Suppressor macrophage treated with lipopolysaccharide for 1 hour (primary cell): ENCODE measurements at places on chromosomes 2 and 18.

GRCh38 chr2:228556717-228557116 lies 375.2 kb upstream of the SPHKAP start:
- no peak for DNase-seq

GRCh38 chr2:15260835-15261234 lies 300.3 kb downstream of the NBAS start:
- no peak for DNase-seq

DNA sequence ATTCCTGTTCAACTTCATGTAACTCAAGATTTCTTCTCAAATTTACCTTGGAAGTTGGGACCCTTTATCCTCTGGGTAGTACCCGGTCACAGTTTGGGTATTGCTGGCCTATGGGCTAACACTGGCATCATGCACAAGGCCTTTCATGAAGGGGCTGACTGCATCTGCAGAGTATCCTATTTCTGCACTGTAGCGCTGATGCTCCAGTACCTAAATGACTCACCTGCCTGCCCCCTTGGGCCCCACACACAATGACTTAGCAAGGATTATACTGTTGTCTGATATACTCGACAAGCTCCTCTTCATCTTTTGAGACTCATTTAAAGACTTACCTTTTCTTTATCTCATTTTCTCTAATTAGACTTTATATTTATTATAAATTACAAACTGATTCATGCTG lies 39.9 kb downstream of the DNAH6 start:
- no peak for DNase-seq

- DNase-seq, result no peak
These were observed 33.8 kb upstream of the COPS8 start for GRCh38 chr2:237051861-237052260.

- DNase-seq, result no peak
These were observed 273.1 kb upstream of the SLC8A1 start for GRCh38 chr2:40725040-40725439.

DNA sequence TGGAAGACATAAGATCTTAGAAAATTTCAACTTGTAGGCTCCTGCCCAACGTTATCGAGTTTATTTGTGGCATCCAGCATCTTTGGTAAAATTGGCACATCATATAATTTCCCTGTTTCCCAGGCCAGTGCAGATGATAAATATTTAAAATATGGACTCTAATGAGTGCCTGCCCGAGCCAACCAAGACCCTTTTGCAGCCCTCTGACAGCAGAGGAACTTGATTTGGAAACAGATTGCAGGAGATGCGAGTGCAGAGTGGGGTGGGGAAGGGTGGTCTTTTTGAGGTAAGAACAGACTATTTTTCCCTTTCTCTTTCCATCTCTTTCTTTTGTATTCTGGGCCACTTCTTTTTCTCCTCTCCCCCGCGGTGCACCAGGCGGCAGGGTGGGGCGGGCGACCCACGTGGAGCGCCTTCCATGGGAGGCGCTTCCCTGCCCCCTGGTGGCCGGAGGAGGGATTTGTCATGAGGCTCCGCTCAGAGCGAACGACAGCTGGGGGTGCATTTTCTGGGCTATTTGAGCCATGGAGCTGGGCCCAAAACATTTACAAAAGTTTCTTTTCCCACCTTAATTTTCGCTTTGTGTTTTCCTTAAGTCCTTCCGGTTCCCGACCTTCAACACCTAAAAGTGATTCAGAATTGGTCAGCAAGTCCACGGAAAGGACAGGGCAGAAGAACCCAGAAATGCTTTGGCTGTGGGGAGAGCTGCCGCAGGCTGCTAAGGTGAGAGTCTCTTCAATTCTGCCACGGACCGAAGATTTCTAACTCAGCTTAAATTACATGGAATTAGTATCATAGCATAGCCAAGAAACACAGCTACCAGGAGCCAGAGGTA lies 32.7 kb downstream of the LPIN1 start:
- peak; percentile 84 for DNase-seq

- peak; percentile 17 for DNase-seq
These were observed 54.0 kb upstream of the GPR75 start for GRCh38 chr2:53913721-53914120.

GRCh38 chr2:213086571-213086970 lies 64.8 kb downstream of the IKZF2 start:
- no peak for DNase-seq

DNA sequence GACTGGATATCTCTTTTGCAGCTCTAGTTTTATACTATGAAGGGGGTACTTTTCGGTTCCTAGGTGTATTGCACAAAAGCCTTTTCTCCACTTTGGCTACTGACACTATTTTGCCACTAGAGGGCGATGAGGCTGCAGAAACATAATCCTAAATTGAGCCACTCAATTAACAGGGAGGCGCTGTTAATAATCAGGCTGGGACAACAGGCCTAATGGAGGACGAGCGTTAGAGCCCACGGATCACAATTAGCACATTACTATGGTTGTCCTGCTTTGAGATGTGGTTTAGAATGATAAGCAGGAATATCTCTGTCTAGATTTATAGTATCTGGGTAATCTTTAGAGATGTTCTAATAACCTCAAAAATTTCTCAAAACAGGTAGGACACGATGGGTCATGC lies 62.2 kb upstream of the PMAIP1 start:
- peak; percentile 93 for DNase-seq

GRCh38 chr2:163375070-163375469 lies 360.7 kb downstream of the FIGN start:
- DNase-seq, result no peak

- DNase-seq, result peak; percentile 5
These were observed 171.5 kb downstream of the CELF4 start for GRCh38 chr18:37393945-37394609.

DNA sequence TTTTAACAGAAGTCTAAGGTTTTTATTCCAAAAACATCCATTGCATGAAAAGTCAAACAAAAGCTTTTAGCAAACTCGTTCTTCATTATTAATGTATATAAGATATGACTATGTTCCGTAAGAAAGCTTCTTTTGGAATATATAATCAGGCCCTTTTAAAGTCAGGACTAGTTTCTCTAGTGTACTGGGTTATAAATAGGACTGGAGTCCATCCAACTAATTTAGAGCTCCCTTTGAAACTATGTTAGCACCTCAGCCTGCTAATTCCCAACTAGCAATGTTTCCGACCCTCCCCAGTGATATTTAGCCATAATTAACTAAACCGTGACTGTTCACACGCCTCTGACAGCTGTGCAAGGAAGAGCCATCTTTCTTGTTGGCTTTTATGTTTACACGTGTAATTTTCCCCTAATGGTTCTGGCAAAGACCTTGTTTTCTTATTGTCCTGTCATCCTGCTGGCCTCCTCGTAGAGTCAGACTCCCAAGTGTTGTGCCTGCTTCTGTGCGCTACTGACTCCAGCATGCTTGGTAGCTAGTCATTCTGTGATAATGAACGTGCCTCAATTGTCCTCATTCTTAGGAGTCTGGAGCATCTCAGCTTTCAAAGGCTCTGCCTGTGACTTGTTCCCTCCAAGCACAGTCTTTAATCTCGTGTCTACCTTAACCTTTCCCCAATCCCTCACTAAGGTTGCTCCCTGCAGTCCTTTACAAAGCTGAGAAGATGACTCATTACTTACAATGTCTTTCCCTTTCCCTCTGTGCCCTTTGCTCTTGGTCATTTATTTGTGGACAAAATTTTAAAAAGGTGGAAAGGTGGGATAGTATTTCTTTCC lies 172.2 kb upstream of the RASGRP3 start:
- DNase-seq, result no peak

DNA sequence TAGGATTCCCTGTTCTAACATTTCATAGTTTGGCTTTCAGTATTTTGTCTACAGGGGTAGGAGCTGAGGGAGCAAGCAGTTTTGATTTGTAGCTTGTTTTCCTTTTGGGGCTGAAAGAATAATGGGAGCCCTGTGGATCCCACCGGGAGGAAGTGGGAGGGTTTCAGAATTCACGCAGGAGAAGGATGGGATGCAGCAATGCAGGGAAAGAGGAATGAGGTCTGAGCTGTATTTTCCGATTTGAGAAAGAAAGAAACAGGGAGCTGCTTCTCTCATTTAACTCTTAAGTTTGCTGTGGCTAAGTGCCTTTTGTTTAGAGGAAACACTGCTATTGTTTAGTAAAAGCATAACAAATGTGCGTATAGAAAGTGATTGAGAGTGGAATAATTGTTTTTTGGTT lies 141.0 kb downstream of the ADCYAP1 start:
- DNase-seq, result no peak

DNA sequence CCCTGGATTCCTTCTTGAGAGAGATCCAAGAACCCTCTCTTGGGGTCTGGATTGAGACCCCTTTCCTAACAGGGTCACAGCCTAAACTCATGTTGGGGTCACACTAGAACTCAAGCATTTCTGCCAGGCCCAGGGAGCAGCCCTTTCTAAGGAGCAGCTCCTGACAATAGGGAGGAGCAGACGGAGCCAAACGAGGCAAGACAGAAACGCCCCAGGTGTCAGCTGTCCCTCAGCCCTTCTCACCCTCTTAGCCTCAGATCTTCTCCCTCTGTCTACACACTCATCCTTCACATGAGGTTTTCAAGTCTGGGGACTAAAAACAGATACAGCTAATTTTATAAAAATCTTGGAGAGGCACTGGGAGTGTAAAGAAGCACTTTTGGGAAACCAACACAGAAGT lies 157.2 kb downstream of the SOCS6 start:
- no peak for DNase-seq

- DNase-seq, result peak; percentile 89
These were observed 15.9 kb upstream of the C1QL2 start for GRCh38 chr2:119174216-119174992.

DNA sequence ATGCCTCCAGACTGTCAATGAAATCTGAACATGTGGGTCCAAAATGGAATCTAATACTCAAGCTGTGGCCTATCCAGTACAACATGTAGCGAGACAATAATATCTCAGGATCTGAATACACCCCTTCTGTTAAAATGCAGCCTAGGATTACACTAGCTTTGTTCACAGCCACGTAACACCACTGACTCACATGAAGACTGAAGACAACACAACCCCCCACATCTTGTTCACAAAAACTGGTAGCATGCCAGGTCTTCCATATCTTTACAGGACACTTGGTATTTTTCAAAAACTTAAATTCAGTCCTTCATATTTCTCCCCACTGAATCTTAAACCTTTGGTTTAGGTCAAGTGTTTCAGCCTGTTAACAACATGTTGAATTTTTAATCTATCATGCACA lies 84.2 kb downstream of the SLC8A1 start:
- no peak for DNase-seq

GRCh38 chr2:176613323-176613987 lies 344.2 kb downstream of the MTX2 start:
- DNase-seq, result no peak

GRCh38 chr2:16525265-16525887 lies 140.3 kb downstream of the CYRIA start:
- DNase-seq, result peak; percentile 67

DNA sequence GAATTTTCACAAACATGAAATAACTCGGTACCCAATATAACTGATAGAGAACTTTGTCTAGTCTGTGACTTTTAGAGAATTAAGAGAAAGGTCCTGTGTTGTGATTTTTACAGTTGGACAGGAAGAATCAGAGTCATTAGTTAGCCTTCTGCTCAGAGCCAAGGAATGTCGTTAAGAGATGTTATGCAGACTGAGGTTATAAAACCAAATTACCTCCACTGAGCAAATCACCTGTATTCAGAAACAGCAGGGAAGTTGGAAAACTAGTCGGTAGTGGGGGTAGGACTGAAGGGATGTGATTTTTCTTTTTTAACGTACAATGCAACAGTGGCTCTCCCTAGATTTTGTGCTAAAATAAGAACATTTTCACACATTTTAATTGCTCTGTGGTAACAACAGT lies 18.5 kb downstream of the TANK start:
- DNase-seq, result no peak

DNA sequence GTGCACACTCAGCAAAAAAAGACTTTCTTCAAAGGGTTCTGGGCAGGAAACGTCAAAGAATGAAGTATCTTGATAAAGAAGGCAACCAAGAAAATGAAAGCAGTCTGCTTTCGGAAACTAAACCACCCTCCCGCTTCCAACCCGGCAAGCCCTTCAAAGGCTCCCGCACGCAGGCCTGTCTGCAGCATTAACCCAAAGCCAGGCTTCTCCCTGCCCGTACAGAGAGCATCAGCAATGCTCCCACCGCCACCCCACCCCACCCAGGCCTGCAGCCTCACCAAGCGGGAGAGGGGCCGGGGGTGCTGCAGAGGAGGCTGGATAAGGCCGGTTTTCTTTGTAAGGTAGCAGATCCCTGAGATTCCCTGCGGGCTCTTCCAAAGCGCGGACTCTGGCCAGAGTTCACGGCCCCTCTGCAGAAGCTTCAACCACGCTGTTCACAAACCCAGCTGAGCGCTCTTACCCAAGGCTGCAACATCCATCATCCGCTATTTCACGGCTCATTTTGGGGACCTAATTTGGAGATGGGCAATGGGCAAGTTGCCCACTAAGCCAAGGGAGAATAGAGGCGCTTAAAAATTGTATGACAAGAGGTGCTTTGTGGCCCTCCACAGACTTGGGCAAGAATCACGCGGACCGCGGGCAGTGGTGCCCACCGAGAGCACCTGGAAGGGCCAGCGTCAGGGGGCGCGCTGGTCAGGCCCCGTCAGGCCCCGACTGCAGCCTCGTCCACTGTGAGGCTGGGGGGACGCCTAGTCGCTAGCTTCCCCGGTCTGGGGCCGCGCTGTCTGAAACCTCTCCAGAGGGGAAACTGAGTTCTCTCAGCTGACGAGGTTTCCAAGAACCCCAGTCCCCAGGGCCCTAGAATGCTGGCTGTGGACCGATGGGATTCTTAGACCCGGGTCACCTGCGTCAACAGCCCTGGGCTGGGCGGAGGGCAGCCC lies 225.4 kb upstream of the ID2 start:
- DNase-seq, result no peak

- peak; percentile 1 for DNase-seq
These were observed 173.2 kb upstream of the ARL4C start for GRCh38 chr2:234670052-234670451.

DNA sequence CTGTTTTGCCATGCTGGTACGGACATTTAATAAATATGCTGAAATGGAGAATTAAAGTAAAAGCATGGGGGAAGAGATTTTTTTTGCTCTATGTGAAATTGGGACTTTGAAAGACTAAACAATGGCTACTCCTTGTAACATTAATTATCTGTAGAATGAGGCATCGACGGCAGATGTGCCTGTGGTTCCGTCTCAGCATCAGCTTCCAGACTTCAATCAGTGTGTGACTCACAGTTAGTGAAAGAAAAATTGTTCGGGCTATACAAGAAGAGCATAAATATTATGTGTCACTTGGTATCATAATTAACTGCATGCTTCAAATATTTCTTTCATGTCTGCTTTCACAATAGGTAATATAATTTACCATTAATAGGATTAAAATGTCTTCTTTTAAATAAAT lies 117.0 kb upstream of the SMIM21 start:
- DNase-seq, result no peak

GRCh38 chr2:129604560-129604959 lies 374.9 kb upstream of the RAB6C start:
- no peak for DNase-seq

- DNase-seq, result no peak
These were observed 33.2 kb upstream of the SLC40A1 start for GRCh38 chr2:189613650-189614420.
